Hippocampal formation (tissue), 2 donors: ENCODE measurements at places on chromosomes 1 and 21.
A peak's percentile ranks its signal among the peaks of the same experiment; 100 is the strongest.

GRCh38 chr1:23643736-23644554 lies 47.7 kb upstream of the RPL11 start:
- no peak for DNase-seq

DNA sequence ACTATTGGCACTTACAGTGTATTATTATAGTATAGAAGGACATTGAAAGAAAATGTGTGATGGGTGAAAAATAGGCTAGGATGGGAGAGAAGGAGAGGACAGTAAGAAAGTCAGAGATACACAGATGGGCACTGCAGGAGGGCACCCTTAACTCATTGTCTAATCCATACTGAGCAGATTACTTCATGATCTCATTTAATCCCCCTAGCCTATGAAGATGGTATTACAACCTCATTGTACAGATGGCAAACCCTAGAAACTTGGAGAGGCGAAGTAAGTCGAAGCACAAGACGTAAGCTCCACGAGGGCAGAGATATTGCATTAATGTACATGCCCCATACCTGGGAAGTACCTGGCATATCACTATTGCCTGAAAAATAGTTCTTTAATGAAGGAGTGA lies 346.9 kb upstream of the DAB1 start:
- no peak for DNase-seq

- DNase-seq: no peak
Measured at GRCh38 chr1:36937371-36937770, 96.9 kb downstream of the GRIK3 start.

GRCh38 chr1:35725596-35725995 lies 6.9 kb upstream of the C1orf216 start:
- peak; percentile 66 for DNase-seq

DNA sequence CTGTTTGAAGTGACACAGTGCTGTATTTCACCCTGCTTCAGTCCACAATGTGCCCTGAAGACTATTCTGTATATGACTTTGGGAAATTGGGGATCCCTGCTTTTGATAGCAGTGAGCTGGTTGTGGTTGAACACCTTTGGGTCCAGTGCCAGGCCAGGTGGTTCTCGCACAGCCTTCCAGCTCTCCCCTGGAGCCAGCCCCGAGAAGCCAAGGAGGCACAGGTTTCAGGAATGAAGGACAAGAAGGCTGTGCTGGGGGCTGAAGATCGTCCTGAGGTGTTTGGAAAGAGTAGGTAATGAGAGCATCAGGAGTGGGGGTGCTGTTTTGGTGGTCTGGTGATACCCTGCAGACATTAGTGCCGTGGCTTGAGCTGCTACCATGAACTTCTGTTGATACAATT lies 131.4 kb upstream of the COL6A1 start:
- no peak for DNase-seq
